ENCODE measurements at places on chromosomes 5 and 9.
A peak's percentile ranks its signal among the peaks of the same experiment; 100 is the strongest.

DNA sequence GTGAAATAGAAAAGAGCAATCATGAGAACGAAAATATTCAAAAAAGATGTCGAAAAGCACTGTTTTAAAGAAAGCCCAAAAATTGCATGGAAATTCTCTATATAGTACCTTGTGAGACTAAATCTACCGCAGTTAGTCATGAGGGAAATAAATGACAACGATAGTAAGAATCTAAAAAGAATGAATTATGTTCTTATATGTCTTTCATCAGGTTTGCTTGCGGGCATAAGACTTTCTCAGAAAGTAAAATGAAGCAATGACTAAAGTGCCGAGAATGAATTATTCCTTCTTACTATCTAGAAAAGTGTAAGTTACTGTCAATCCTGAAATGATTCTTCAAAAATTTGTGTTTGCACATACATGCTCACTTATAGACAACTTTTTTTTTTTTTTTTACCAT lies 26.4 kb downstream of the PTPRD start:
- DNase-seq: no peak

DNA sequence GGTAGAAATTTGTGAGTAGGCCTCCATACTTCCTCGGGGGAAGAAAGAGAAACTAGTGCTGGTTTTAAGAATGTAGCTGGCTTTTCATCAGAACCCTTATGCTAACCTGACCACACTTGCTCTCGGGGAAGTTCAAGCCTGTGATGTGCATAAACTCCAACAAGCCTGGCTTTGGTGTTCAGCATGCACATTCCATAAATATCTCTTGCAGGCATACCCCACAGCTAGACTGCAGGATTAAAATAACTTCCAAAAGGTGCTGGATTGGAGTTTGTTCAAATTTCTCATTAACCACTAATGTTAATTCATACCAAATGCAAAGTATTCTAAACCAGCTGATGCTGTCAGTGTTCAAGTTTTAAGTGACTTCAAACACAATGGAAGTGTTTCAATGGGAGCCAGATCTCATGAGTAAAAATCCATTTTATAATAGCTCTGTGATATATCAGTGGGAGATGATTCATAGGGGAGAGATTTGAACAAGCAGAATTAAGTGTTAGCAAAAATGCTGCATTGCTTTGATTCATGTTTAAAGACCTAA lies 79.4 kb downstream of the NPR3 start:
- no peak for DNase-seq

GRCh38 chr9:135075234-135076142 lies 12.0 kb upstream of the OLFM1 start:
- DNase-seq: no peak

GRCh38 chr5:88886252-88886651 lies 3.3 kb upstream of the MEF2C start:
- no peak for DNase-seq

- DNase-seq: no peak
These were observed 94.3 kb downstream of the TSSK1B start for GRCh38 chr5:113340537-113340936.

DNA sequence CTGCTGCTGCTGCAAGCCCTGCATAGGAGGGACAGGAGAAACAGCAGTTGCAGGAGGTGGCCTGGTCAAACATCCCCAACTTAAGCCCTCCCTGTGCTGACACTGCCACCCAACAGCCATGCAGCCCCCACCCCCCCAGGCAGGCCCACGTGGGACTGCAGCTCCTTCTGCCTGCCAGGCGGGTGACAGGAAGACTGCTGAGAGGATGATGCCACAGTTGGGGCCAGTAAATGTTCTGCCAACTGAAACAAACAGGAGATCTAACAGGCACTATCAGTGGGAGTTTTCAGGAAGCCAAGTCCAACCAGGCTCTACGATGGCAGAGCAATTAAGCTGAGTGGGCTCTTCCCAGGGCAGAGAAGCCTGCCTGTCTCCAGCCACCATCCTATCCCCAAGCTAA lies 31.1 kb downstream of the DIRAS2 start:
- DNase-seq: no peak

DNA sequence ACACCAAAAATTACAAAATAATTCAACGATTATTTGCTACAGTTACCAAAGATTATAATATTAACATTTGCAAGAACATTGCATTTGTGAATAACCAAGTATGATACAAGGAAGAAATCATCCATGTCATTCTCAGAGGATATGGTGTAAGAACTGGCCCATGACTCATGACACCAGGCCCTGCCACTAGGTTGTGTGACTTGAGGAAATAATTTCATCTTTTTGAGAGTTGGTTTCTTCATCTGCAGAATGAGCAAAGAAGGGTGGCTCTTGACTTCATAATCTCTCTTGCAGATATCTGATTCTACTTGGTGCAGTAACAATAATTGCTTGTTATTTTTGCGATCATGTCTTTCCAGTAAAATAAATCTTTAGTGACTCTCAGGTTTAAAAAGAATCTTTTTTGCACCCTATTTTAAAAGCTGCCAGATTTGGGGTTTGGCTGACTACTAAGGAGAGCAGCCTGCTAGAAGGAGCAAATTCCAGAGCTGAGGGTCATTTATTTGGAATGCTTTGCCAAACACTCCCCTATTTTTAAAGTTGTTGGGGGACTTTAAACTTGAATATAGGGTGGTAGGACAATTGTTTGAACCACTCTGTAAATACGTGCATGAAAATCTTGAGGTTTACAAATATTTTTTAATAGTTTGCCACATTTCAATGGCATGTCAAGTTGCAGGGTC lies 23.5 kb downstream of the ITGA1 start:
- no peak for DNase-seq

DNA sequence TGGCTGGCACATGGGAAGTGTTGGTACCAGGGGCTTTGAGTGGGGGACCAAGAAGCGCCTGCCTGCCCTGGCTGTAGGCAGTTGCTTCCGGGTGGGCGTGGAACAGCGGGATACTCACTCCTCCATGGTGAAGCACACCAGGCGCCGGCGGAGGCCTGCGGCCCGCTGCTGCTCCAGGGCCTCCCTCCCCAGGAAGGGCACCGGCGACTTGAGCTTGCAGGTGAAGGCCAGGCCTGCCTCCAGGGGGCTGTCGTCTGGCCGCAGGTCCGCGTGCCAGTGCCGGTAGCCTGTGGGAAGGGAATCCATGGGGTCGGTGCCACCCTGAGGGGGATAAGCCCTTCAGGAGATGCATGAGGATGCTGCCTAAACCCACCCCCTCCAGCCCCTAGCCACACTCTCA lies 34.3 kb downstream of the DBH start:
- no peak for DNase-seq

- DNase-seq: no peak
These were observed 127.6 kb downstream of the RFX3 start for GRCh38 chr9:3398232-3398648.

- DNase-seq: peak; percentile 34
These were observed 37.4 kb downstream of the CPEB4 start for GRCh38 chr5:173925449-173926071.

DNA sequence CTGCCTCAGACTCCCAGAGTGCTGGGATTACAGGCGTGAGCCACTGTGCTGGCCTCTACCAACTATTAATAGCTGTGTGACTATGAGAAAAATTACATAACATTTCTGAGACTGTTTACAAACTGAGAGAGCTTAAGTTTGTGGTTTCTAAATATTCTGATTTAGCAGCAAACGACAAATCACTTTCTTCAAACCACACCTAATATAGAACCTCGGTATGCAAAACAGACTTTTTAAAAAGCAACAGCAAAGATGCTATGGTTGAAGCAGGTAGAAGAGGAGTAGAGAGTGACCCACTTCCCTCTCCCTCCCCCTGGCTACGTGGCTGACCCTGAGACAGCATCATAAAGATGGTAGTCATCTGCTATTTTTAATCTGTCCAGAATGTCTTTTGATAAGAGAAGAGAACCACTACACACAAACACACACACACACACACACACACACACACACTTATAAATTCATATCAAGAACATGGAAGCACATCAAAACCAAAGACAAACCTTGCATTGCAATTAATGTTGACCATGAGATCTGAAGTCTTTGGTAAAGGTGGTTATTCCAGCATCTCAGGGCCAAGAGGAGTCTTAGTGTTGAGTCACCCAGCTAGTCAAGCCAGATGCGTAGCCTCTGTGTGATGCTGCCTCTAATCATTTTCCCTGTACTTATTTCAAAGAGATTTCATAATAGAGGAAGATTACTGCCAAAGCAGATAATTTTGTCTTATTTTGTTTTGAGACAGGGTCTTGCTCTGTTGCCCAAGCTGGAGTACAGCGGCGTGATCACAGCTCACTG lies 58.1 kb upstream of the TMEM215 start:
- DNase-seq: no peak

DNA sequence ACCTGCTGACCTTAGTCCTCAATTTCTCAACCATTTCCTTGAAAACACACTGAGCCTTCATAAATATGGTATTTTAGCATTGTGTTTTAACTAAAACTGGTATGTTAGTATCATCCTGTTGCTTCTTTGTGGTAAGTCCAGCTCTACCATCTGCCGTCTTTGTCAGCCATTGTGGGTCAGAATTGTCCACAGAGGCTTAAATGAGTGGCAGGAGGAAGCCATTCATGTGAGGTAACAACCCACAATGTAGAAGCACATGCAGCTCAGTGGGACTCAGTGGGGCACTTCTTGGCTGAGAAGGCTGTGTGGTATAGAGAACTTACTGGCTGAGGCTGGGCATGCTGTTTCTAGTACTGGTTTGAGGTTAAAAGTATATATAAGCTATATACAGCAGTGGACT lies 149.2 kb upstream of the NR3C1 start:
- no peak for DNase-seq

DNA sequence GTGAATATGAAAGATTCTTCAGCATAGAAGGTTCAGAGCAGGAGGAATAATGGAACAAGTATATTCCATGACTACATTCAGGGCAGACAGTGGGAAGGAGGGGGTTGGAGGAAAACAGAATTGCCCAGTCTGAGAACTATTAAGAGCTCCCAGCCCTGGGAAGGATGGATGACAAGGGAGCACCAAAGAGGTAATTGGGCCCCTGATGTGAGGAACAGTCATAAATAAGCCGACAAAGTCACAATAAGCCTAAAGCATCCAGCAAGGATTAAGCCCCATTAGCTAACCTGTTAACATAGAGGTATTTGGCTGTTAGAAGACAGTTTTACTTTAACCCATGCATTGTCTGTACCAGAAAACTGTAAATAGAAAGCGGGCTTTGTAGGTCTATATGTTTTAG lies 348.7 kb upstream of the SEMA6A start:
- DNase-seq: no peak
